Mucosa of descending colon (tissue), 3 donors: ENCODE measurements at places on chromosomes 1 and 21.
A peak's percentile ranks its signal among the peaks of the same experiment; 100 is the strongest.

- DNase-seq = no peak
Observed at GRCh38 chr1:215710036-215710898, 143.2 kb downstream of the KCTD3 start.

- DNase-seq = no peak
Observed at GRCh38 chr1:14482784-14483450, 115.6 kb upstream of the KAZN start.

DNA sequence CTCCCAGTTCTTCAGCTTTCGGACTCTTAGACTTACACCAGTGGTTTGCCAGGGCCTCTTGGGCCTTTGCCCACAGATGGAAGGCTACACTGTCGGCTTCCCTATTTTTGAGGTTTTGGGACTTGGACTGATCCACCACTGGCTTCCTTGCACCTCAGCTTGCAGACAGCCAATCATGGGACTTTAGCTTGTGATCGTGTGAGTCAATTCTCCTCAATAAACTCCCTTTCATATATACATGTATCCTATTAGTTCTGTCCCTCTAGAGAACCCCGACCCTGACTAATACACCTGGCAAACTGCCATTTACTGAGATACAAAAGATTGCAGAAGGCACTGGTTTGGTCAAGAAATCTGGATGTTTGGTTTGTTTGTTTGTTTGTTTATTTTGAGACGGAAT, 6.4 kb upstream of the RAB4A start:
- DNase-seq = no peak

DNA sequence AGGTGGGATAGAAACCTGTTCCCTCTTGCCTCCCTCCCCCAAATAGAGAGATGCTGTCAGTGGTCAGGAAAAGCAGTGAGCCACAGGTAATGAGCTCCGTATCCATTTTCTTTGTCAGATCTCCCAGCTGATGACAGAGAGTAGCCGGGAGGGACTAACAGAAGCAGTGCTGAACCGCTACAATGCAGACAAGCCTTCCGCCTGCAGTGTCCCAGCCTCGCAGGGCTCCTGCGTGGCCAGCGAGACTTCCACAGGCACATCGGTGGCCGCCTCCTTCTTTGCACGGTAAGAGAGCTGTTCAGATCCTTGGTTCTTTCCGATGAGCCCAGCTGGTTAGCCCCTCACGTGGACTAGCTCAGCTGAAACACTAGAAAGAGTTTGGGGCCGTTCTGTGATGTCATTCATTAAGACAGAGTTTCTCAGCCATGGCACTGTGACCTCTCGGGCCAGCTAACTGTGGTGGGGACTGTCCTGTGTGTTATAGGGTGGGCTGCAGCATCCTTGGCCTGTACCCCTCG, 264.7 kb downstream of the KIF26B start:
- DNase-seq = no peak

DNA sequence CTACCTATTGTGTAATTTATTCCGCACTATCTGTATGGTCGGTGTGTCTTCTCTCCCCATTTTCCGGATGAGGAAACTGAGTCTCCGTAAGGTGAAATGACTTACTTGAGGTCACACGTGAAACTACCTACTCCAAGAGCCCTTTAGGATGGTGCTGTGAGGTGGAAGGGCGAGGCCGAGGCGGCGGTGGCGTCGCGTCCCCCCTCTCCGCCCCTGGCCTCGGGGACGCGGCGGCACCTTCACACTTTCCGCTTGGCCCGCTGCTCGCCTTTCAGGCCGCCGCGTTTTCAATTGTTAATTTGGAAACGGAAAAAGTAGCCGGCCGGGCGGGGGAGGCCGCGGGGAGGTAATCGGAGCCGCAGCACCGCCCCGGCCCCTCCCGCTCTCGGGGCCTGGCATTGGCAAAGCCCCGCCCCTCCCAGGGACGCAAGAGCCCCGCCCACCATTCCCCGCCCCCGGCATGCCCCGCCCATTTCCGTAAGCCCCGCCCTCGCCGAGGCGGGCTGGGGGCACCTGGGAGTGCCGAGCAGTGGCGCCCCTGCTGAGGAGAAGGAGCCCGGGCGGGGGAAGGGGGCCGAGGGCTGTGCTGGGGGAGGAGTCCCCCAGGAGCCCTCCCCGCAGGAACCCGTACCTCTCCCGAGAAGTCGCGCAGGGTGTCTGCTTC, 18.6 kb downstream of the KCNQ4 start:
- DNase-seq = peak; percentile 86

- DNase-seq = peak; percentile 57
Observed at GRCh38 chr1:226100436-226101391, 38.2 kb downstream of the H3-3A start.
